ENCODE measurements at places on chromosomes 1 and 21. TPM values are rescaled to one million over a fixed set of nuclear protein-coding genes. Genes with fewer than 3 reads are reported as not detected.

SELP gene
- not detected for total RNA-seq

KHDRBS1 gene
- 105 TPM for total RNA-seq

COL11A1 gene
- total RNA-seq: 8.8 TPM

NPPA gene
- not detected for total RNA-seq

SPRR2B gene
- not detected for total RNA-seq

TNNT2 gene
- total RNA-seq: not detected

DIO1 gene
- total RNA-seq: not detected

TSSK3 gene
- under 0.01 TPM for total RNA-seq

KCNA3 gene
- 0.45 TPM for total RNA-seq

TMEM125 gene
- total RNA-seq: not detected

STYXL2 gene
- total RNA-seq: not detected

RBM11 gene
- total RNA-seq: not detected

ADAM30 gene
- not detected for total RNA-seq

PTTG1IP gene
- 191 TPM for total RNA-seq

PARK7 gene
- 253 TPM for total RNA-seq

RUNX3 gene
- 2.1 TPM for total RNA-seq

IL10 gene
- total RNA-seq: not detected

NHLH1 gene
- total RNA-seq: not detected

AGRN gene
- total RNA-seq: 36.4 TPM

LCE2C gene
- not detected for total RNA-seq

ERICH3 gene
- not detected for total RNA-seq

TOR1AIP1 gene
- 30.8 TPM for total RNA-seq

PPFIA4 gene
- total RNA-seq: 0.89 TPM

SPRR1B gene
- not detected for total RNA-seq

TGFB2 gene
- 0.84 TPM for total RNA-seq

CAMK2N1 gene
- 28.6 TPM for total RNA-seq

ZC3H11A gene
- total RNA-seq: 43.4 TPM

FLG gene
- total RNA-seq: not detected

FLG2 gene
- total RNA-seq: not detected

VANGL1 gene
- total RNA-seq: 8.6 TPM

CELA3A gene
- not detected for total RNA-seq

Measured in bronchus fibroblast of lung (primary cell).